Immature natural killer cell (primary cell): ENCODE measurements at places on chromosomes 12 and 14. TPM values are rescaled to one million over a fixed set of nuclear protein-coding genes. Genes with fewer than 3 reads are reported as not detected.
A peak's percentile ranks its signal among the peaks of the same experiment; 100 is the strongest.

The LTBP2 gene
- 0.29 TPM for polyA plus RNA-seq

- H3K4me1 ChIP-seq: peaks cover 86% of the 10 kb centered on the region
- peaks cover 4% of the 10 kb centered on the region for H3K36me3 ChIP-seq
- DNase-seq: no peak
- no peak overlapping the region for H3K27ac ChIP-seq
- H3K27me3 ChIP-seq: peaks cover 3% of the 10 kb centered on the region
- no peak overlapping the region for H3K4me3 ChIP-seq
Observed at GRCh38 chr12:19457561-19457960, 18.3 kb downstream of the AEBP2 start.

GRCh38 chr14:98685725-98686124 lies 586.3 kb downstream of the BCL11B start:
- no peaks in the 10 kb centered on the region for H3K4me1 ChIP-seq
- H3K36me3 ChIP-seq: no peaks in the 10 kb centered on the region
- no peak overlapping the region for H3K4me3 ChIP-seq
- H3K27me3 ChIP-seq: peaks cover 9% of the 10 kb centered on the region

DNA sequence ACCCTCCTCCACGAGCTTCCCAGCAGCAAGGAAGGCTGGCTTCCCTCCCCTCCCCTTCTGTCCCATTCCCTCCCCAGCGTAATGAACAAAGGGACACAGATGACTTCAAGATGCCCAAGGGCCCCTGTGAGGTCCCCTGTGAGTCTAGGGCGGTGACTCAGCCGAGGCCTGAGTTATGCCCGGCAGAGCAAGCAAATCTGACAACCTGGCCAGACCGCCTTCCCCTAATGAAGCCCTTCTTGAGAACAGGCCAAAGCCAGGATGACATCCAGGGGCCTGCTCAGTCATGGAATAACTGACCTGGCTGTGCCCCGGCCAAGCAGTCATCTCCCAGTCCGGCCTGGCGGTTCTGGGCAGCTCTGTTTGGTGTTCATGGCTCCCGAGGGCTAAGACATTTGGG lies 89.2 kb downstream of the DICER1 start:
- H3K4me3 ChIP-seq: no peak overlapping the region
- H3K27ac ChIP-seq: no peak overlapping the region
- no peaks in the 10 kb centered on the region for H3K36me3 ChIP-seq
- no peak for DNase-seq

GRCh38 chr14:90726656-90727055 lies 89.6 kb downstream of the TTC7B start:
- peaks cover 3% of the 10 kb centered on the region for H3K27me3 ChIP-seq
- H3K36me3 ChIP-seq: no peaks in the 10 kb centered on the region
- no peaks in the 10 kb centered on the region for H3K4me1 ChIP-seq
- no peak overlapping the region for H3K4me3 ChIP-seq
- no peak overlapping the region for H3K27ac ChIP-seq

- no peaks in the 10 kb centered on the region for H3K27me3 ChIP-seq
- peaks cover 19% of the 10 kb centered on the region for H3K36me3 ChIP-seq
- peak; percentile 54 for DNase-seq
- H3K4me3 ChIP-seq: peak overlapping the region; percentile 84
Observed at GRCh38 chr14:70999117-70999516, 91.9 kb downstream of the PCNX1 start.
